ENCODE measurements at places on chromosomes 13 and 19.

- DNase-seq: peak; percentile 17
Measured at GRCh38 chr13:36998624-36999041, 507 bp downstream of the ALG5 start.

GRCh38 chr13:48234566-48235340 lies 1.7 kb downstream of the ITM2B start:
- peak; percentile 30 for DNase-seq

DNA sequence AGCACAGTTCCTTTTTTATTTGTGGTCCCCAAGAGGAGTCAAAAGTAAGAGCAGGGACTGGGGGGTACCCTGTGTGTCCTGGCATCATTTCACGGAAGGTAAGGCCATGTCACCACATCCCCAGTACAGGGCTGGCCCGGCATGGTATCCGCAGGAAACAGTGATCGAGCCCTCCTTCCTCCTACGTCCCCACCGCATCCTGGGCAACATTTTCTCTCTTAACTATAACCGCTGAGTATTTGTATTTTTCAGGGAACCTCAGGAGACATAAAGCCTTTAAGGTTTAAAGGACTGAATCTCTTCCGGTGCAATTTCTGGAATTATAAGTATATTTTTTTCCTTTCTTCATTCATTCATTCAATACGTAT lies 13.6 kb upstream of the LATS2 start:
- no peak for DNase-seq

- DNase-seq: peak; percentile 59
Measured at GRCh38 chr19:48967346-48968178, 2.5 kb downstream of the FTL start.

DNA sequence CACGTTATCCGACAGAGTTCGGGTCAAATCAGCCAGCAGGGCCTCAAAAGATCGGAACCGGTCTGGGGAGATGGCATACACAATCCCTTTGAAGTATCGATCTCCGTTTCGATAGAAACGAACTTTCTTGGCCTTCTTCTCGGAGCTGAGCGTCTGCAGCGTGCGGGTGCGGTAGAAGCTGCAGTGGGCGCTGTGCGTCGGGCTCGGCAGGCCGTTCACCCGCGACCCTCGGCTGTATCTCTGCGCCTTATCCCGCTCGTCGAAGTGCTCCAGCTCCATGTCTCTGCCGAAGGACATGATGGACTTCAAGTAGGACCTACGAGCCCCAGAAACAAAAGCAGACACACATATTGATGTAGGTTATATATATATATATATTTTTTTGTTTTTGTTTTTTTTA lies 5.3 kb downstream of the DCLK1 start:
- DNase-seq: no peak

DNA sequence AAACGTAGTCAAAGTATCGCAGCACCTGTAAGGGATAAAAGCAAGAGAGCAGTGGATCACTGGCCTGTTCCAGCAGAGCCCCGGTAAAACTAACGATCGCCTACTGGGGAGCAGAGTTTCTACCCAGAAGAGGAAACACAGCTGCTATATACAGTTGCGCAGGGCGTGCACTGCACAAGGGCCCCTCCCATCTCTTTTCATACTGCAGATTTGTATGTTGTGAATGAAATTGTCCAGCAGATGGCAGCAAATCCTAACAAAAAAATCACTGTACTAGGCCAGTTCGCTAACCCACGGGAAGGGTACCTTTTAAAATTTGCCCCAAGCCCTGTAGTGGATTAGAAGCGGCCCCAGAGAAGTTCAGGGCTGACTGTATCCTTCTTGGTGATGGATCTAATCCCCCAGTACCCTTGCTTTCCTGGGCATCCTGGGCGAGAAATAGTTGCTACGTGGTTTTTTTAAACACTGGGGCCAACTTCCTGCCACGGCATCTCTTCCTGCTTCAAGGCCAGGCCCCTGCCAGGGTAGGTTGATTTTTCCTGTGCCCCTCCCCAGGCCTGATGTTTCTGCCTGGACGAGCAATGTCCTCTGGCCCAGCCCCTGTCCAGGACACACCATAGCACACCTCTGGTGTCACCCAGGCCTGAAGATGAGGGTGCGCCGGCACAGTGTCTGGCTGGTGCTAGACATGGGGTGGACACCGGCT lies 127.0 kb downstream of the IER2 start:
- peak; percentile 81 for DNase-seq

DNA sequence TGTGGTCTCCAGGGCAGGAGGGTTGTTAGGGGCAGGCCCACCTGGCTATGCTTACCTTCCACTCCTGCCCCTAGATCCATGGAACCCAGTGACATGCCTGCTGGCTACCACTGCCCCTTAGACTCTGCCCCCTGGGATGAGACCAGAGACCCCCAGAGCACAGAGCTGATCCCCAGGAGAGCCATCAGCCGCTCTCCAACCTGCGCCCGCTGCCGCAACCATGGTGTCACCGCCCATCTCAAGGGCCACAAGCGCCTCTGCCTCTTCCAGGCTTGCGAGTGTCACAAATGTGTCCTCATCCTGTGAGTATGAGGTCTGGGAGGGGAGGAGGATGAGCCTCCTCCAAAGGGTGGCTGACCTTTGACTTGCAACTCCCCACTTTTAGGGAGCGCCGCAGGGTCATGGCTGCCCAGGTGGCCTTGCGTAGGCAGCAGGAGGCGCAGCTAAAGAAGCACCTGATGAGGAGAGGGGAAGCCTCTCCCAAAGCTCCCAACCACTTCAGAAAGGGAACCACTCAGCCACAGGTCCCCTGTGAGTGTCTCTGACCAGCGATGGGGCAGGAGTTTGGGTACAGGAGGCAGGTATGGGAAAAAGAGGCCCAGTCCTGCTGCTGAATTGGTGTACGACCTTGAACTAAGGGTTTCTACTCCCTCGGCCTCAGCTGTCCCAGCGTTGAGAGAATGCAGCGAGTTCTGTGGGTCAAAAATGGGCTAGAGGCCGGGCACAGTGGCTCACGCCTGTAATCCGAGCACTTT lies 2.7 kb downstream of the DMRTC2 start:
- no peak for DNase-seq

DNA sequence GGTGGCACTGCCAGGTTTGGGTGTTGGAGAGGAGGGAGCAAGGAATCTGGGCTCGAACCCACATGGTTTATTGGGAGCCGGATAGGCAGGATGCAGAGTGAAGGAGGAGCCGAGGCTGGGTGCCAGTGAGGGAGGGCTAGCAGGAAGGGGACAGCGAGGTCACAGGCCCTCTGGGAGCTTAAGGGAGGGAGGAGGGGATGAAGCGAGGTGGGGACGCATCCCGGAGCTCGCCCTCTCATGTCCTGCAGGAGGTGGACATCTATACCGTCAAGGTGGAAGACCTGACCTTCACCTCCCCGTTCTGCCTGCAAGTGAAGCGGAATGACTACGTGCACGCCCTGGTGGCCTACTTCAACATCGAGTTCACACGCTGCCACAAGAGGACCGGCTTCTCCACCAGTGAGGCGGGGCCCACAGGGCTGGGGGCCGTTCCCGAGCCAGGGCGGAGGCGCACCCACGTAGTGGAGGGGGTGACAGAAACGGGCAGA lies 3.5 kb upstream of the ADM5 start:
- DNase-seq: no peak

DNA sequence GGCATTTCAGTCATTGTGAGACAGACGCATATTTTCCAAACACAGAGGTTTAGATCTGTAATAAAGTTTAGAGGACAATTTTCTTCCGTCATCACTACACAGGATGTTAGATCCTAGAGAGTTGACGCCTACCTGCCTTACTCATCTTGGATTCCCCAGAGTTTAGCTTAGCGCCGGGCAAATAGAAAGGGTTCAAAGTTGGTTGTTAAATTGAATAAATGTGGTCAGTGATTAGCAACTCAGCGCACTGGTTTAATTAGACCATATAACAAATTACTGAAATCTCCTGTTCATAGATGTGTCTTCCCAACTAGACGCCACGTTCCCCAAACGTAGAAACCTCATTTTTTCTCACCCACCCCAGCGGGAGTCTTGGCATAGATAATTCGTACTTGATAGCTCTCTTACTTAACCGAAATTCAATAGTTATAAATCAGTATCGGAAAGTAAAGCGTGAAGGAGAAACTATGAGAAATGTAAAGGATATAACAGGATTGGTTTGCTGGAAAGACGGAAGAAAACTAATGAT lies 726 bp upstream of the UFM1 start:
- no peak for DNase-seq

GRCh38 chr13:95480131-95480545 lies 72.4 kb upstream of the CLDN10 start:
- DNase-seq: no peak

GRCh38 chr19:39141929-39142328 lies 16.3 kb downstream of the PAK4 start:
- no peak for DNase-seq

DNA sequence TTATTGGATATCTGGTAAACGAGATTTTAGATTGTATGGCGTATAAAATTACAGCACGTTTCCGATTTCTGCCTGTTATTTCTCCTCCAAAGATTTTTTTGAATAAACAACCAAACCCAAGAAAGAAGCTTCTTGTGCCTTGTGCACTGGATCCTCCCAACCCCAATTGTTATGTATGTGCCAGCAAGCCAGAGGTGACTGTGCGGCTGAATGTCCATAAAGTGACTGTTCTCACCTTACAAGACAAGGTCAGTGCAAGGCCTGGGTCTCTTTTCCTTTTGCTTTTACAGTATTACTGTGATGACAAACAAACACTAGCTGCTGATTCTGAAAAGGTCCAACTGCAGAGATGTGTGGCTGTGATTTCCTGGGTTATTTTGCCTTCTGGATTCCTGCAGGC lies 22.9 kb upstream of the WTIP start:
- peak; percentile 42 for DNase-seq

DNA sequence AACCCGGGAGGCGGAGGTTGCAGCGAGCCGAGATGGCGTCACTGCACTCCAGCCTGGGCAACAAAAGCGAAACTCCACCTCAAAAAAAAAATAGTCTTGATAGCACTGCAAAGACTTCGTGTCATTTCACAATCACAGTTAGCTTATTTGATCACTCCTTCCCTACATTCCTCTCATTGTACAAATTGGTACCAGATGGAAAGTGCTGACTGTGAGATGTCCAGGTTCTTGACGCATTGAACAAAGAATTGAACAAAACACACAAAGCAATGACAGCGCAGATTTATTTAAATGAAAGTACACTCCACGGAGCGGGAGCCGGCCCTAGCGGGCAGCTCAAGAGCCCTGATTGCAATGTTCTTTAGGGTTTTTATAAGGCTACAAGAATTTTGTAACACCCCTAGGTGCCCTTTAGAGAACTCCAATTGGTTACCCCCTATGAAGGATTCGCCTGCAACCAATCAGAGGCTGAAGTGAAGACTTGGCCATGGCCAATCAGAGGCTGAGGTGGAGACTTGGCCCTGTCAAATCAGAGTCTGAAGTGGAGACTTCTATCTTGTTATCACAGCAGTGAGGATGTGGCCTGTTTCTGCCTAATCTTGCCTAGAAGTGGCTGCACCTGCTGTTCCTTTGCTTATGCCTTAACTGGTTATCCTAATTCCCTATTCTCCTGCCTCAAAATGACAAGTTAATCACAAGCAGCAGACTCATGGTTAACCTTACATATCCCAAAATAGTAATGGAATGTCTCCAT lies 16.7 kb downstream of the ZNF556 start:
- no peak for DNase-seq

- no peak for DNase-seq
Measured at GRCh38 chr19:17669419-17669818, 18.7 kb downstream of the UNC13A start.

DNA sequence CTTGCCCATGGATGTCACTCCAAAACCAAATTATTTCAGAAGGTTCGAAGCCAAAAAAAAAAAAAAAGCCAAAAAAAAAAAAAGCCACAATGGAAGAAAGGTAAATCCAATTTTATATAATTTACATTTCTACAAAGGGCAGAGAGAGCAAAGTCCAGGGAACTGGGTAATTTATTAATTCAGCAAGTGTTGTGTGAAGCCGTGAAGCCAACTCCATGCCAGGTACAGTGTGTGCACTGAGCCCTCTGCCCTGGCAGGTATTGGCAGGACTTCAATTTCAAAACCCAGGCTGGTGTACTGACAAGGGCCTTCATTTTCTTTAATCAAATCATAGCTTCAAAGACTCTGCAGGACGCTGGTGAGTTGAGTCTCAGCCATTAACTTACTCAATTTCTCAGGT lies 5.5 kb upstream of the RFPL4A start:
- no peak for DNase-seq

DNA sequence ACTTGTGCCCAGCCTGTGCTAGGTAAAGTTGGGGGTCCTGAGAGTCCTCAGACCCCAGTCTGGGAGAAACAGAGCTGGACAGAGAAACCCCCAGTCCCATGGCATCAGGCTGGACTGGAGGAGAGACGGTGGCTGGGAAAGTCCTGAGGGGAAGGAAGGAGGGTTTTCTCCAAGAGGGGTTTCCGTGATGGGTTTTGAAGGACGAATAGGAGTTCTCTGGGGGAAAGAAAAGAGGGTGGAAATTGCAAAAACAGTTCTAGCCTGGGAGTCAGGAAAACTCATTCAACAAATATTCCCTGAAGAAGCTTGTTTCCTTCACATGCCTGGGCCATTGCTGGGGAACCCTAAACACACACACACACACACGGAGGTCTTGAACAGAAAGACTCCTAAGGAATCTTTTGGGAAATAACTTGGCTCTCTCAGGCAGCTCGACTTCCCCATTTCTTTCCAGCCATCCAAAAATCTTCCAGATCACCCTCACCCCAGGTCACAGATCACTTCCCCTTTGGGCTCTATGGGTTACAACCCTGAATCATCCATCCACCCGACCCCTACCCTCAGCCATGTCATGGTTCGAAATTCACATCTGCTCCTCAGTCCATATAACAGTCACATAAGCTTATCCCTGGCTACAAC lies 47.5 kb downstream of the COLGALT1 start:
- no peak for DNase-seq

- DNase-seq: no peak
Measured at GRCh38 chr13:46182491-46182877, 507 bp upstream of the LCP1 start.

DNA sequence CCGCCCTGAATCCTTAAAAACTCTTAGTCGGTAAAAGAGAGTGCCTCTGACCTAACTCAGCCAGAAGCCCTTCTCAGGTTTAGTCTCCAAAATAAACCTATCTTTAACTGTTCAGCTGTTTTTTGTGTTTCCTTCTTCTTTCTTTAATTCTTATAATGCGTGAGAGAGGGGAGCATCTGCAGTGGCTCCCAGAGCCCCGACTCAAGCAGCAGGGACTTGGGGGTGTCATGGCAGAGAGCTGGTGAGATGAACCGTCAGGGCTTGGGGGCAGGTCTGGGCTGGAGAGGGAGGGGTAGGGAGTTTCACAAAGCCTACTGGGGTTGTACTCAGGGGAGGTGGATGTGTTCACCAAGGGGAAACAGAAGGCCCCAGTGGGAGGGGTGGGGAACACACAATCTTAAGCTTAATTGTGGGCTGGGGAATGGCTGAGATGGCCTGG lies 16.8 kb upstream of the SIGLEC6 start:
- DNase-seq: no peak
